ENCODE measurements at places on chromosomes 16 and 17.

DNA sequence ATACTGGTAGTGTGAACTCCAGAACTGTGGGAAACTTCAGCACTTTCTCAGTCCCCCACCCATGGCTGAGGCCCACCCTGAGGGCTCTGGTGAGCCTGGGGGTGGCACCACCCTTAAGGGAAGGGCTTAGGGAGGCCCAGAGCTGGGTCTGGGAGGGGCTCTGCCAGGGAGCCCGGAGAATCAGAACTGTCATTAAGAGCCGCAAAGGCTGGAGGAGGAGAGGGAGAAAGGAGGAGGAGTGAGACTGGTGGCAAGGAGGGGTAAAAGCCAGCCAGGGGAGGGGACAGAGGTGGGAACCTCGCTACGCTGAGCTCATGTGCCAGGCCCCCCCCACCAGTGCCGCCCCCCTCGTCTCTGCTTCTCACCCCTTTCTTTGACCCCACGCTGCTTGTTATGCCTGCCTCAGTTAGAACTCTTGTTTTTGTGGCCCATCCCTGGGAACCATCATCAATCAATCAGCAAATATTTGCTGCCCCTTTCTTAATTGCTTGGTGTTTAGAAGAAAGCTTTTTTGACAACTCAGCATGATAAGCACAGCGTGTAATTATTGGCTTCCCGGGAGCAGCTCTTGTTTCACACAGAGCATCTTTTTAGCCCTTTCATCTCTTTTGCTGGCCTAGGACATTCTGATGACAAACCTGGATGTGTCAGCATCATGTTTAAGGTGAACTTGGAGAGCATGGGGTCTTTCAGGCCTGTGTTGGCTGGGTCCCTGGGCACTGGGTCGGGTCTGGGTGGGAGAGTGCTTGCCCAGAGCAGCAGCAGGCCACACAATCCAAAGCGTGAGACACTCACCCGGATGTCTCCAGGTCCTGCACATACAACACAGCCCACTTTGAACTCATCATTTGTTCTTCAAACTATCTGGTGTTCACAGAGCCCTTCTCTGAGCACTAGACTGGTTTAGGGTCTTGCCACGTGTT is 77.7 kb downstream of the NETO2 start:
- no peak for DNase-seq

DNA sequence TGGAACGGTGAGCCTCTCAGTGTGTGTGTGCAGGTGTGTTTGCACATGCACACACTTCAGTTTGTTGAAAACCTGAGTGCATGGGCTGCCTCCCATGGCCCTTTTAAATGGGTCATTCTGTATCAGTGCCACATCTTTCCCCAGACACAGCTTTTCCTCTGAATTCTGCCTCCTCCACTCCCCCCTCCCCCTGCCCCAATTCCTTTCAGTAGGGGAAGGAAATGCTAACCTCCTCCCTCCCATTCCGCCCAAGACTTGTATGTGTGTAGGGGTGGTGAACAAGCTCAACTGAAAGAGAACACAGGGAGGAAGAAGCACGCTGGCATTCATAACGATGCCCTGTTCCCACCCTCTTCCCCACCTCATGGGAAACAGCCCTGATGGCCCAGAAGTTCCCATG is 34.3 kb downstream of the C17orf75 start:
- DNase-seq: no peak

DNA sequence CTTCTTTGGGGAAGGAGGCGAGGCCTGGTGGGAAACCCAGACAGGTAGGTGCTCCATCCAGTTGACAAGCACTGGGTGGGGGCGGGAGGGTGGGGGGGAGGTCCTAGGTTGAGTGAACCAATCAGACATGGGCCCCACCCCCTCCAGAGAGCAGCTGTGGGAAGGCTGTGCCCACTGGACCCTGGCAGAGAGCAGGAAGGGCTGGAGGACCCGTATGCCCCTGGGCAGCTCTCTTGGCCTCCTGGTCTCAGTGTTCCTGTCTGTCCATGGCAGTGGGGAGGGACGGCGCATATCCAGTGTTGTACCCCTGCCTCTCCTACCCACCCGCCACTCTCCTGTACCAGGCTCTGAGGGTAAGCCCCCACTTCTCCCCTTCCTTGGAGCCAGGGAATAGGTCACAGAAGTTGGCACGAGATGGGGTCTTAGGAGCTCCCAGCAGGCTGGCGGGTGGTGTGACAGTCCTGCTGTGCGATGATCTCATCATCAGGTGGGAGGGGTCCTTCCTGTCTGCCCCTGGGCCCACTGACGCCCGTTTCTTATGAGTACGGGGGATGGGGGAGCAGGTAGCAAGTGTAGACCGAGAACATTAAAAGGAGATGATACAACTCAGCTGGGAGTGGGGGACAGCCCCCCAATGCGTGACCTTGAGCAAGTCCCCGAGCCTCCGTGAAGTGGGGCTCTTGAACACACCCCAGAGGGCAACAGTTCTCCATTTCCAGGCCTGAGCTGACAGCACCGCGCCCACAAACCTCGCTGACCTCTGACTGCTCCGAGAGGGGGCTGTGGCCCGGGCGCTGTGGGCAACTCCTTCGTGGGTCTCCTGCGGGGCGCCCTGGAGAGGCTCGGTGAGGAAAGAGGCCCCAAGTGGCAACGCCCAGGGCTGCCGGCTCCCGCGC is 1.2 kb upstream of the ZFPM1 start:
- no peak for DNase-seq

GRCh38 chr16:69078073-69078472 is 27.4 kb upstream of the HAS3 start:
- DNase-seq: no peak

DNA sequence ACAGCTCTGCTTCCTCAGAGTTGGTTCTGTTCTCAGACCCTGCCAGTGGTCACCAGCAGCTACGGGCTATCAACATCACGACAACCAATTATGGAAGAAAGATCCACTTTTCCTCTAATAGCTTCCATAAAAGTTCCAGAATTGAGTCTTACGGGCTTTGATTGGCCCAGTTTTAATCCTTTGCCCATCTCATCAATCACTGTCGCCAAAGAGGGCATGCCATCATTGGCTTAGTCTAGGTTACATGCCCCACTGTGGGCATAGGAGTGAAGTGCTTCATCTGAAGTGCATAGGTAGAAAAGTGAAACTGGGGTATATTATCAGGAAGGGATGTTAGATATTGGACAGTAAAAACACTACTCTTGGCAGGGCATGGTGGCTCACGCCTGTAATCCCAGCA is 76.6 kb upstream of the DHX40 start:
- no peak for DNase-seq

GRCh38 chr16:67649494-67649931 is 4.6 kb downstream of the CARMIL2 start:
- DNase-seq: no peak

DNA sequence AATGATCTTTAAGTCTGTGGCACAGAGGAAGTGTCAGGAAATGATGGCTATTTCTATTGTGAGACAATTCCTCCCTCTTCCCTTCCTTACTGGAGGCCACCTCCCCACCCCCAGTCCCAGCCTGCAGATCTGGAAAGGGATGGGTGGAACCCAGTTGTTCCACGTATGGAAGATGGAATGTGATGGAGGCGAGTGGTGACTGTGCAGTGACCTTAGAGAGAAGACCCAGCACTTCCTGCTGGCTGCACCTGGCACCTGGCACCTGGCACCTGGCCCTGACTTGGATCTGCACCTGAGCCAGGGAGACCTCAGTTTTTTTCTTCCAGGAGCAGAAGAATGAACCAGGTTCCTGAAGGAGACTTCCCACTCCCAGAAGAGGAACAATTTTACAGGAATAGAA is 33.0 kb upstream of the TMC5 start:
- DNase-seq: no peak

GRCh38 chr17:81680150-81680549 is 3.4 kb downstream of the ARL16 start:
- DNase-seq: no peak

GRCh38 chr17:30188211-30188939 is 47.1 kb downstream of the SLC6A4 start:
- no peak for DNase-seq

DNA sequence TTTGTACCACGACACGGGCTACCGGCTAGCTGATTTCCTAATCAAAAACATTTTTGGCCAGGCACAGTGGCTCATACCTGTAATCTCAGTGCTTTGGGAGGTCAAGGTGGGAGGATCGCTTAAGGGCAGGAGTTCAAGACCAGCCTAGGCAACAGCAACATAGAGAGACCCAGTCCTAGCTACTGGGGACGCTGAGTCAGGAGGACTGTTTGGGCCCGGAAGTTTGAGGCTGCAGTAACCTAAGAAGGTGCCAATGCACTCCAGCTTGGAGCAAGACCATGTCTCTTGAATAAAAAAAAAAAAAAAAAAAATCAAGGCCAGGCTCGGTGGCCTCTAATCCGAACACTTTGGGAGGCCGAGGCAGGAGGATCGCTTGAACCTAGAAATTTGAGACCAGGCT is 49.8 kb downstream of the UBE2G1 start:
- DNase-seq: no peak

- DNase-seq: no peak
These were observed 41.9 kb upstream of the EMP2 start for GRCh38 chr16:10622036-10622921.

DNA sequence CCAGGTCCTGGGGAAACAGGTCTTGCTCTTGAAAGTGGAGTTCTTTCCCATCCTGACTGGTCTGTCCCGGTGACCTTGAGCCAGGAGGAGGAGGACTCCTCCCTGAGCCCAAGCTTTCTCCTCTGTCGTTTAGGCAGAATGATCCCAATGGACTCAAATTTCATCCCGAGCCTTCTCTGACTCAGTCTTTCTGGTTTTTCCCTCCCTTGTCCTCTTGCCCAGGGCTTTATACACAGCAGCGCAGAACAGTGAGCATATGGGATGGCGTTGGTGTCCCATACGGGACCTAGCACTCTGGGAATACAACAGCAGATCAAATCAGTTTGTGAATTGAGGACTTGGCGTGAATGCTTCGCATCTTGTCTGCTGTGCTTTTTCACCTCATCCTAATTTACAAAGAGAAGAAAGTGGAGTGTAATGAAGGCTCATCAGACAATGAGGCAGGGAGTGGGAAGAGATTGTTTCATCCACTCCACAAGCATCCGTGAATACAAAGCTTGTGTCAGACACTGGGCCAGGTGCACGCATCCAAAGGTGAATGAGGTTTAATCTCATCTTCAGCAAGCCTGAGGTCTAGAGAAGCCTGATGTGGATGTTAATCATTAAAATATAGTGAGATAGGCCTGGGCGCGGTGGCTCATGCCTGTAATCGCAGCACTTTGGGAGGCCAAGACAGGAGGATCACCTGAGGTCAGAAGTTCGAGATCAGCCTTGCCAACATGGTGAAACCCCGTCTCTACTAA is 1.1 kb upstream of the XYLT1 start:
- DNase-seq: no peak

GRCh38 chr17:9199571-9200551 is 178.6 kb downstream of the NTN1 start:
- no peak for DNase-seq

DNA sequence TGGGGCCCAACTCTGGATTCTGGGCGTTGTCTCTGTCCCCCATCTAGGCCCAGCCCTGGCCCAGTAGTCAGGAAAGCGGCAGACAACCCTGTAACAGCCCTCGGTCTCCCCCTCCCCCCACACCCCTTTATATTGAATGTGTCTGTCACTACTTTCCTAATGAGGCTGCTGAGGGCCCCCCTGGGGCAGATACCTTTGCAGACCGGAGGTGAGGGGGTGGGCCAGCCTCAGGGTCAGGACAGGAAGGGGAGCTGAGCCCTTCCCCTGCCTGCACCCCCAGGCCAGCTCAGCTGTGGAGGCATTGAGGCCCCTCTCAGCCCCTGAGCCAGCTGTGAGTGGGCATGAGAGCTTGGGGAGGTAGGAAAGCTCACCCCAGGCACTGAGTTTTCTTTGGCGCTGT is 17.1 kb downstream of the RAI1 start:
- DNase-seq: no peak

DNA sequence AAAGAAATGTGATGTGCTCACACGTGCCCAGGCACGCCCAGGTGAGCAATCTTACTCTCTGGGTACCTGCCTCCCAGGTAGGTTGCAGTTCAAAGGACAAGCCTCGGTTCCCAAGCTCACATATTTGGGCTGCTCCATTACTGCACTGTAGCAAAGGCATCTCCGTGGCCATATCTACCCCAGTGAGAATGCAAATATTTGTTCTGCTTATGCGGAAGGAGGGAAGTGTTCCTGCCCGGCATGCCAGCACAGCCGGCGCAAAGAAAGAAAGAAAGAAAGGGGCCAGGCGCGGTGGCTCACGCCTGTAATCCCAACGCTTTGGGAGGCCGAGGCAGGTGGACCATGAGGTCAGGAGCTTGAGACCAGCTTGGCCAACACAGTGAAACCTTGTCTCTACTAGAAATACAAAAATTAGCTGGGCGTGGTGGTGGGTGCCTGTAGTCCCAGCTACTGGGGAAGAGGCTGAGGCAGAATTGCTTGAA is 30.7 kb downstream of the SLC43A2 start:
- DNase-seq: no peak

- no peak for DNase-seq
These were observed 8.5 kb downstream of the CHD3 start for GRCh38 chr17:7897090-7897489.

DNA sequence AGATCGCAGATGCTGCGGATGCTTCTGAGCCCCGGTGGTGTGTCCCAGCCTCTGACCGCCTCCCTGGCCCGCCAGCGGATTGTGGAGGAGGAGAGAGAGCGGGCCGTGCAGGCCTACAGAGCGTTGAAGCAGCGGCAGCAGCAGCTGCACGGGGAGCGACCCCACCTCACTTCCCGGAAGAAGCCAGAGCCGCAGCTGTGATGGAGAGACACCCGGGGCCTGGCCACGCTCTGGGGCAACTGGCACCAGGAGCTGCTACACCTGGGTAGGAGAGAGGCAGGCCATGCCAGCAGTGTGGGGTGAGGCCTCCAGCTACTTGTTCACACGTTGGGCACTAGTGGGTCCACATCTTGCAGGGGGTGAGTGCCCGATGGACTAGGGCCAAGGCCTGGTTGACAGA is 6.0 kb downstream of the CCDC137 start:
- DNase-seq: no peak

DNA sequence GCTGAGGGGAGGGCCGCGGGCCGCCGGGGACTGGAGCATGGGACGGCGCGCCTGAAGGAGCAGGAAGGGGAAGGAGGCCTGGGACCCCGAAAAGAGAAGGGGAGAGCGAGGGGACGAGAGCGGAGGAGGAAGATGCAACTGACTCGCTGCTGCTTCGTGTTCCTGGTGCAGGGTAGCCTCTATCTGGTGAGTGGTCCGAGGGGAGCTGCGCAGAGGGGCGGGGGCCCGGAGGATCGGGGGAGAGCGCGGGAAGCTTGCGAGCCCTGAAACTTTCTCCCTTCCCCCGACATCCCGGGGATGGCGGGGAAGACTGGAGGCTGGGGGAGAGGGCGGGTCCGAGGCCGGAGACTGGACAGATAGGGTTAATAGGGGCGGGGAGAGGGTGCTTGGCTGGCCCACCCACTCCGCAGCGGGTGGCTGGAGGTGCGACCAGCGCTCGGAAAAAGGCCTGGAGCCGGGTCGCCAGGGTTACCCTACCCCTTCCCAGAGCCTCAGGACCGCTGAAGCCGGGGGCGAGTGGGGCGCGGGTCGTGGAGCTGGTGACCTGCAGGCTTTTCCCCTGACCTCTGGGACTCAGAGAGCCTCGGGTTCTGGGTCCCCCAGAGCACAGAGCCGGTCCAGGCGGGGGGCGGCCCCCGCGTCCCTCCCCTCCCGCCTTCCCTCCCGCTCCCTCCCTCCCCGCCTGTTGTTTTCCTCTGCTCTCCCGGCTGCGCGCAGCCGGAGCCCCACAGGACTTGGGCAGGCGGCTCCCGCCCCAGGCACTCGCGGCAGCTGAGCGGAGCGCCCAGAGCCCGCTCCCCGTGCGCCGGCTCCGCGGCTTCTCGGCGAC is 631 bp downstream of the NXPH3 start:
- peak; percentile 15 for DNase-seq

- DNase-seq: no peak
These were observed 18.4 kb downstream of the LIMD2 start for GRCh38 chr17:63681530-63681929.

Measured in NCI-H1694 treated with DMSO at 0.1 percent for 48 hours (cell line).